ENCODE measurements at places on chromosomes 2 and 18.

DNA sequence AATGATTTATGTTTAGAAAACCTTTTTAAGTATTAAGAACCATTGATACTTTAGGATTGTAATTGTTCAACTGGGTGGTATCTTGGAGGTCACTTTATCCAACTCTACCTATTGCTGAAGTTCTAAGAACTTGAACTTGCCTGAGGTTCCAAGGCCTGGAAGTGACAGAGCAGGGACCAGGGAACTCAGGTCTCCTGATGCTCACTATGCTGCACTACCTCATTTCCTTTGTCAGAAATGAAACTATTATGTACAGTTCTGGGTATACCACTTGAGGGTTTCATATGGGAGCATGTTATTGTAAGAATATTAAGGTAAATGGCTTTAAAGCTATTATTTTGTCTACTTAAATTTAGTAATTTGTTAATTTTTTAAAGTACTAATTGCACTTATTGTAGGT is 3.0 kb downstream of the MBD5 start:
- no peak for DNase-seq

DNA sequence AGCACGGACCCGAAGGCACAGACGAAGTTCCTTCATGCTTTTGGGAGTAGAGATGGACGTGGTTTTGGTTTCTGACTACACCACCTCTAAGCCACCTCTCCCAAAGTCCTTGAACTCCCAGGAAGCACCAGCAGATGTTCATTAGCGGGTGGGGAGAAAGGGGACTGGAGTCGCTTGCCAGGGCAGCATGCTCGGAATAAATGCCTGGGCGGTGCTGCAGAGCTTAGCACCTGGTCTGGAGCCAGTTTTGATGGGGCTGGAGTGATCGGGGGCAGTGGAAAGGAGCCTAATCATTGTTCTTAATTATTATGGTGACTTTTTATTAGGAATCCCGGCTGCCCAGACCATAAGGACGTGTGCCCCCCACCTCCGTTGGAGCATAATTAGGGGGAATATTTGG is 220.8 kb downstream of the TFCP2L1 start:
- no peak for DNase-seq

- no peak for DNase-seq
Observed at GRCh38 chr2:98509542-98510321, 65.1 kb downstream of the INPP4A start.

GRCh38 chr2:232236200-232236599 is 142.4 kb upstream of the ALPP start:
- DNase-seq, result no peak

- no peak for DNase-seq
Observed at GRCh38 chr2:53403792-53404413, 363.7 kb upstream of the CHAC2 start.

DNA sequence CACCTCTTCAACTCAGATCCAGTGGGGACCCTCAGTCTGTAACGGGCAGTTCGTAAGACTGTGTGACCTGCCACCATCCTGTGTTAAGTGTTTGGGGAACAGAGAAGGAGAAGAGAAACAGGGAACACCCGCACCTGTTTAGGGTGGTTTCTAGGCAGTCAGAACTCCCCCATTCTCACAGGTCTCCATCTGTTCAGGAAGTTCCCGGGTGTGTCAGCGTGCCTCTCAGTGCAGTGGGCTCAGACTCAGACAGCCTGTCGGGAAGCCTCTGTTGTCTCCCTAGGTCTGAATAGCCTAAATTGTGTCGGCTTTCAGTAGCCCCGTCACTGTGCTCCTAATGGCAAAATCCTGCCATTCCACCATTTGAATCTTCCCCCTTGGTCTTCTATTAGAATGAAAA is 256.6 kb downstream of the LOXHD1 start:
- DNase-seq, result no peak

DNA sequence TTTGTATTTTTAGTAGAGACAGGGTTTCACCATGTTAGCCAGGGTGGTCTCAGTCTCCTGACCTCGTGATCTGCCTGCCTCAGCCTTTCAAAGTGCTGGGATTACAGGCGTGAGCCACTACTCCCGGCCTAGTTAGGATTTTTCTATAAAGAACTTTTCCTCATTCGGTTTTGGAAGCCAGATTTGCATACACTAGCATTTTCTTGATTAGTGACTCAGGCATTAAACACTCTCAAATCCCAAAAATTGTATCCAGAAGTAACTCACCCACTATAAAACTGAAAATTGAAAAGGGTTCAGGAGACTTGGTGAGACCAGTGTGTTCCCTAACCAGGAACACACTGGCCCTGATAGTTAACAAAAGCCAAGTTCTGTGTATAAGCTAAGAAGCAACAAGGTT is 25.2 kb downstream of the EIF2AK3 start:
- DNase-seq, result no peak

DNA sequence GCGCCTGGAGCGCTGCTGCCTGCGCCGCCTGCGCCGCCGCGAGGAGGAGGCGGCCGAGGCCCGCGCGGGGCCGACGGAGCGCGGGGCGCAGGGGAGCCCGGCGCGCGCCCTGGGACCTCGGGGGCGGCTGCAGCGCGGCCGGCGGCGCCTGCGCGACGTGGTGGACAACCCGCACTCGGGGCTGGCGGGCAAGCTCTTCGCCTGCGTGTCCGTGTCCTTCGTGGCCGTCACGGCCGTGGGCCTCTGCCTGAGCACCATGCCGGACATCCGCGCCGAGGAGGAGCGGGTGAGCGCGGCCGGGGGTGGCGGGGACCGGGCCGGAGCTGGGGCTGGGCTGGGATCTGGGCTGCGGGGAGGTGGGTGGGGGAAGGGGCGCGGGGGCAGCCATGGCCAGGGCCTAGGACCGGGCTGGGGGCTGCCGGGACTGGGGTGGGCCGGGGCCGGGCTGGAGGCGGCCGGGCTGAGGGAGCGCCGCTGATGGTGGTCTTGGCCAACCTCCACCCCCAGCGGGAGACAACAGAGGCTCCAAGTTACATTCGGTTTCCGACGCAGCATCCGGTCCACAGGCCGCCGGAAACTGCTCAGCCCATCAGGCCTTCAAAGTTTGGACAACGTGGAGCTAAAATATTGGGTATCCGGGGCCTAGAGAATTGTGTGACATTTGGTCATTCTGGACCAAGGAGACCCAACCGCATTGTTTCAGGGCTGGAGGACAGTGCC is 66.4 kb downstream of the KCNG2 start:
- peak; percentile 67 for DNase-seq

GRCh38 chr2:28751956-28752630 is 463 bp downstream of the PPP1CB start:
- no peak for DNase-seq

DNA sequence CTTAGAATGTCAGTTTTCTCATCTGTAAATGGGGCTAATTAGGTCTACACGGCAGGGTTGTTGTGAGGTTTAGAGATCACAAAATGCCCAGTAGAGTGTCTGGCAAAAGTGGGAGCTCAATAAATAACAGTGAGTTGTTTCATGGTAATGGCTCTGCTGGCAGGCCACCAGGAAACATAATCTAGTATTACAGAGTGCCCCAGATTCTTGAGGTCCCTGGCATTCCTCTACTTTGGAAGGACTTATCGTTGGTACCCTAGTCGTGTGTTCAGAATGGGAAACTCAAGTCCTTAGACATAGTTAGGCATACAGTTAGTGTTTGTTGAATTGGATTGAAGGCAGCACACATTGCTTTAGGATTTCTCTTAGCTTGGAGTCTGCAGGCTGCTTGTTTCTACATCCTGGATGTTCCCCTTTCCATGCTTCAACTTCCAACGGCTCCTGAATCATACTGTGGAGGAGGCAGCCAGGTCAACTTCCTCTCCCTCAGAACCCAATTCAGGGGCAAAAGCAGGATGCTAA is 161.5 kb upstream of the FOSL2 start:
- no peak for DNase-seq

- DNase-seq, result no peak
Observed at GRCh38 chr18:74368901-74369705, 53.5 kb downstream of the C18orf63 start.

DNA sequence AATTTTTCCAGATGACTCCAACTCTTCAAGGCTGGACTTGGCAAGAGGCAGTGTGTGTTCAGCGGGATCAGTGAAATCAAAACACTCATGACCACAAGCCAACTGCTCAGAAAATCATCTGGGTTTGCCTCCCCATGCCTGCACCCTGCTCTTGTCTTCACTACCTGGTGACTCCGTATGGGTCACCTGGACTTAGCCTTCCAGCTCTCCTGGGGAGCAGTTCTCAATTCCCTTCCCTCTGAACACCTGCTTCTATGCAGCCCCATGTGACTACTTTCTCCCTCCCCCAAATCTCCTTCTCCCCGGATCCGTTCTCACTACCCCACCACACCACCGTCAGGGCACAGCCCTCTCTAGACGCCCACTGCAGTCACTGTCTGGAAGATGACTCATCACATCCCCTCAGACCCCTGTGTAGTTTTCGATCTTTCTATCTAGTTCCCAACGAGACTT is 130.2 kb upstream of the ID2 start:
- no peak for DNase-seq

GRCh38 chr18:58313491-58314032 is 269.5 kb downstream of the NEDD4L start:
- no peak for DNase-seq

- no peak for DNase-seq
Observed at GRCh38 chr2:2764001-2764355, 432.9 kb upstream of the MYT1L start.

DNA sequence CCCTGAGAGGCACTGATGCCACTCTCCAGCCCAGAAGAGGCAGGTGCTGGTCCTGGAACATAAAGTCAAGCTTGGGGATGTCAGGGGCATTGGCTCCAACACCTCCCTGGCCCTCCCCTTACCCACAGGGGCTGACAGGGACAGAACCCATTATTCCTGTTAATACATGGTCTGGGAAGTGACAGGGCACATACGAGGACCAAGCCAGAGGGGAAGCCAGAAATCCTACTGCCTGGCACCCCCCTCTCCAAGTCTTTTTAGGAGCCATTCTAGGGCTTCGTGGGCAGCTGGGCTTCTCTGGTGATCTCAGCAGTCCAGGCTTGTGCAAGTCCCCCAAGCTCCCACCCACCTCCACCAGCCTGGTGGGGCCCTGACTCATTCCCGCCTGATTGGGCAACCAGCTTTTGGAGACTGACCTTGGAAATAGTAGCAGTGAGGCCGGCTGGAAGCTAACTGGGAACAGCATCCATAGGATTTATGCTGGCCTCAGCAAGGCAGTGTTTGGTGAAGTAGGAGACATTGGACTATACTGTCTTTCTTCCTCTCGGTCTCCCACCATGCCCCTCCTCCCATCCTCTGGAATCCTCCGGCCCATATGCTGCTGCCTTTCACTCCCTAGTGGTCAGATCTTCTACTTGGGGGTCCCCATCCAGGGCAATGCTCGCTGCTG is 86.4 kb upstream of the HK2 start:
- no peak for DNase-seq

GRCh38 chr2:16123856-16124780 is 183.8 kb downstream of the MYCN start:
- no peak for DNase-seq
